RPMI8226 (cell line): ENCODE measurements at places on chromosomes 2 and 18.

DNA sequence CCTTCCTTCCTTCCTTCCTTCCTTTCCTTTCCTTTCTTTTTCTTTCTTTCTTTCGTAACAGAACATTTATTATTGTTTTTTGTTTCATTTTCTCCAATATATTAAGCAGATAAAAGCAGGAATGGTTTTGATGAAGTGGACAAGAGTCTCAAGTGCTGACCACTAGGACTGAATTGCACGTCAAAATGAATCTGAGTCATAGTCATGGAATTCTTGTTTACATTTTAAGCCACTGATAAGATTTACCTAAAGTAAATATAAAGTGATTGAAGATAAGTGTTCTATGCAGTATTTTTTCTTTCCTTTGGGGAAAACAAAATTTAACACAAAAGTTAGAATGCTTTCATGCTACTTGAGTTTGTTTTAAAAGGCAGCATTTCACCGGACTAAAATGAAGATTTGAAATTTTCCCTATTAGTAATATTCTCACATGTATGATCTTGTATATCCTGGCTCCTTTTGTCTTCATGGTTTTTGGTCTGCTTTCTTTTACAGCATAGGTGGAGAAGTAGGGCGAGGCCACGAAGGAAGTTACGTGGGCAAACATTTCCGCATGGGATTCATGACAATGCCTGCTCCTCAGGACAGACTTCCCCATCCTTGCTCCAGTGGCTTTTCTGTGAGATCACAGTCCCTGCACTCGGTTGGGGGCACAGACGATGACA, 113.5 kb downstream of the NYAP2 start:
- DNase-seq: no peak

GRCh38 chr2:139492131-139492680, 712.0 kb upstream of the NXPH2 start:
- no peak for DNase-seq

DNA sequence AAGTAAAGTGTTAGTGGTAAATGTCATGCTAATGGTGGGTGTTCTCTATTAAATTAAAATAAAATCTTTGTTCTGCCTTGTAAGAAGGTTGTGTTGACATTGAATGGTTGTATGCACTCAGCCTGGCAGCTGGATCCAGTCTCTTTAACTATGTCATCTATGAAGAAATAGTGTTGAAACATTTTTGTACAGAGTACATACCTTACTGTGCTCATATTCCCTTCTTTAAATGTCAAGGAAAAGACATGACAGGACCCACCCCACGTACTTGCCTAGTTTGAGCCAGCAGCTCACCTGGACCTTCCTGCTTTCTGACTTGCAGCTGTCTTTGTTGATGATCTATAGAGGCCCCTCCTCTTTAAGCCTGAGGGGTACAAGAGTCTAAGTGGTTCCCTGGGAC, 85.6 kb upstream of the ST3GAL5 start:
- DNase-seq: no peak

DNA sequence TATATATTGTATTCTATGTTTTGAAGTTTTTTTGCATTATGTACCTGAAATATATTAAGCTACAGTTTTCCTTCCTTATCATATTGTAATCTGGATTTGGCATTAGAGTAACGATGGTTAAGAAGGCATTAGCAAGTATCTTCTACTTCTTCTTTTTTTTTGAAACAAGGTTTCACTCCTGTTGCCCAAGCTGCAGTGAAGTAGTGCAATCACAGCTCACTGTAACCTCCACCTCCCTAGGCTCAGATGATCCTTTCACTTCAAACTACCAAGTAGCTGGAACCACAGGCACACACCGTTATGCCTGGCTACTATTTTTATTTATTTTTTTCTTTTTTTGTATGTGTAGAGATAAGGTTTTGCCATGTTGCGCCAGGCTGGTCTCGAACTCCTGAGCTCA, 201.1 kb downstream of the ZNF804A start:
- DNase-seq: no peak

DNA sequence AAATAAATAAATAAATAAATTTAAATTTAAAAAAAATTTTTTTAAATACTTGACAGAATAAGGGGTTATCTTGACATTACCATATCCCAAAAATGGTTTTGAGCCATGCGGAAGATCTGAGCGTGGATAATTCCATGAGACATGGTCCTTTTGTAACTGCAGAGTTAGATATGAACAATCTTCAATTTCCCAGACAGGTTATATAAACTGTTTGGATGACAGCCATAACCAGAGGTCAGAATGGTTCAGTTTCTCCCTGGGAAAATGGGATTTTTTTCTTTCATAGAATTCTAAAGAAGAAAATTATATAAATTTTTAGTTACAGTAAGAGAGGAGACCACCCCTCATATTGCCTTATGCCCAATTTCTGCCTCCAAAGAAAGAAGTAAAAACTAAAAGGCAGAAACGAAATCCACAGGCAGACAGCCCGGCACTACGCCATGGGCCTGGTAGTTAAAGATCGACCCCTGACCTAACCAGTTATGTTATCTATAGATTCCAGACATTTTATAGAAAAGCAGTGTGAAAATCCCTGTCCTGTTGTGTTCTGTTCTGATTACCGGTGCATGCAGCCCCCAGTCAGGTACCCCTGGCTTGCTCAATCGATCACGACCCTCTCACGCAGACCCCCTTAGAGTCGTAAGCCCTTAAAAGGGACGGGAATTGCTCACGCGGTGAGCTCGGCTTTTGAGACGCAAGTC, 3.0 kb downstream of the GALM start:
- no peak for DNase-seq

- DNase-seq: peak; percentile 69
Measured at GRCh38 chr2:161250864-161251436, 57.3 kb upstream of the PSMD14 start.

DNA sequence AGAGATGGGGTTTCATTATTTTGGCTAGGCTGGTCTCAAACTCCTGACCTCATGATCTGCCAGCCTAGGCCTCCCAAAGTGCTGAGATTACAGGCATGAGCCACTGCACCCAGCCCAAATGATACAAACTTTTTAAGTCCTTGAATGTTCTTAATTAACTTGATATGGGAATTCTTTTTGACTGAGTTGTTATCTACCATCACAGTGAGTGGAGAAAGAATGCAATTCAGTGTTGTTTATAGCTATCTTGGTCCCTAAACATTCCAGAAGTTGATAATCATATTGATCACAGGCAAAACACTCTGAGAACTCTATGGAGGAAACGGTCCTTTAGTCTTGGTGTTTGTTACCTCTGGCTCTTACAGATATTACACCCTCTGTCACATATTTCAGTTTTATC, 1072.5 kb downstream of the SUCLG1 start:
- no peak for DNase-seq

DNA sequence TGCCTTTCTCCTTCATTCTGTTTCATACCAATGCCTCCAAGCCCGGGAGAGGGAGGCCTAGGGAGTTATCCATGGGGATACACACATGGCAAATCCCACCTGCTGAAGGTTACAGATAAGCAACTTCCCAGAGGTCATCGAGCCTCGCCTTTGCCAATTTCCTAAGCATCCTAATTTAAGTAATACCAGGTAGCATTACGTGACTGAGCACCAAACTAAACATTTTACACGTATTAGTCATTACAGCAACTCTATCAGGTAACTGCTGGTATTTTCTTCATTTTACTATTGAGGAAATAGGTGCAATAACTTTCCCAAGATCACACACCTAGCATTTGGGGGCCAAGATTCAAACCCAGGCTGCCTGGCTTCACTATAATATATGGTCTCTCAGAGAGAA, 30.1 kb upstream of the BZW1 start:
- no peak for DNase-seq

GRCh38 chr18:3015204-3015592, 2.3 kb upstream of the LPIN2 start:
- no peak for DNase-seq

- no peak for DNase-seq
Measured at GRCh38 chr2:88351249-88351601, 101.3 kb downstream of the FOXI3 start.

- no peak for DNase-seq
Measured at GRCh38 chr18:58669731-58670378, 1.4 kb upstream of the MALT1 start.

- DNase-seq: no peak
Measured at GRCh38 chr2:28321426-28321825, 71.2 kb upstream of the FOSL2 start.

DNA sequence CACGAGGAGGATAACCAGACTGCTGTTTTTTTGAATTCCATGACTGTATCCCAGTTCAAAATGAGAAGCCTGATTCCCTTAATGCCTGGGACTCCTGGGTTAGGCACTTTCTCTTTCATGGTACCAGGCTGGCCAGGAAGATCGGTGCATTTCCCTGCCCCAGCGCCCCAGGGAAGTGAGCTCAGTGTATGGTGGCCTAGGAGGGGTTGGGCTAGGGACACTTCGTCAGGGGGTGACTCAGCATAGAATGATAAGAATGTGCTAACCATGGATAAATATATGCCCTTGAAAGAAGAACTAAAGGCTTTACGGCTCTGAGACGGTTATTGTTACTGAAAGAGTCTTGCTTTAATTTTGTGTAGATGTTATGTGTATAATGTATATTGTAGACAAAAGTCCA, 27.5 kb upstream of the FAM237A start:
- no peak for DNase-seq

DNA sequence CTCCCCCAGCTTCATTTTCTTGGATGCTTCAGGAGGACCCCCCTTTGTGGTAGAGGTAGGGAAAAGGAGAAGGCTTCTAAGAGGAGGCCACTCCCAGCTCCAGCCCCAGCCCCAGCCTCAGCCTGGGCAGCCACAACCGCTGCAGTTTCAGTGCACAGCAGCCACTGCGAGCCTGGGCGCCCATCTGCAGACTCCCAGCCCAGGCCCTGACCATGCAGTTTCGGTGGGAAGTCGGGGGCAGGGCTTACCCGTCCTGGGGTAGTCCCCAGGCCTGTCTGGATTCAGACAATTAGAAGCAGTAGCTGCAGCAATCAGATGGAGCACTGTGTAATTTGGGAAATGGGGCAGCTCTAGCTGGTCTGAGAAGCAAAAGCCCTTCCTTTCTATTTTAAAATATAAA, 28.6 kb downstream of the ITM2C start:
- DNase-seq: peak; percentile 91

DNA sequence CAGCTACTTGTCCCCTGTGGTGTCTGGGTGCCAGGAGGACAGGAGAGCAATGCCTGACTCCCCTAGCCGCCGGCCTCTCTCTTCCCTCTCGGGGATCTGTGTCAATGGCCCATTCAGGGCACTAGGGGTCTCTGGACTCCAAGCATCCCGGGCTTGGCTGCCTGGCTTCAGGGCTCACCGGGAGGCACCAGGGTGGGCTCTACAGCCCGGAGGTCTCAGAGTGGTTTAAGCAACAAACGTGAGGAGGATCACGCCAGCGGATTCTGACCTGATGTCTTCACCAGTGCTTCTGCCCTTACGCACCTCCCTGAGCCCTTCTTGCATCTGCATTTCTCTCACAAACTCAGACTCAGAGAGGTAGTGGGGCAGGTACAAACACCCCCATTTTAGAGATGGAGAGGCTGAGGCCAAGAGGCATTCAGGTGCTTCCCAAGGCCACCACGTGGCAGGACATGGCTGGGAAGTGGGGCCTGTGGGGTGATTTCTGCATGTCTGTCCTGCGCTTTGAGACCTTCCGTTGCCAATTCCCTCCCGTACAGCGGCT, 243.0 kb downstream of the CELF4 start:
- DNase-seq: peak; percentile 46

GRCh38 chr2:16113568-16113967, 173.2 kb downstream of the MYCN start:
- no peak for DNase-seq

- no peak for DNase-seq
Measured at GRCh38 chr2:28624436-28624792, 127.2 kb upstream of the PPP1CB start.

GRCh38 chr2:152171718-152172117, 3.8 kb downstream of the STAM2 start:
- no peak for DNase-seq

DNA sequence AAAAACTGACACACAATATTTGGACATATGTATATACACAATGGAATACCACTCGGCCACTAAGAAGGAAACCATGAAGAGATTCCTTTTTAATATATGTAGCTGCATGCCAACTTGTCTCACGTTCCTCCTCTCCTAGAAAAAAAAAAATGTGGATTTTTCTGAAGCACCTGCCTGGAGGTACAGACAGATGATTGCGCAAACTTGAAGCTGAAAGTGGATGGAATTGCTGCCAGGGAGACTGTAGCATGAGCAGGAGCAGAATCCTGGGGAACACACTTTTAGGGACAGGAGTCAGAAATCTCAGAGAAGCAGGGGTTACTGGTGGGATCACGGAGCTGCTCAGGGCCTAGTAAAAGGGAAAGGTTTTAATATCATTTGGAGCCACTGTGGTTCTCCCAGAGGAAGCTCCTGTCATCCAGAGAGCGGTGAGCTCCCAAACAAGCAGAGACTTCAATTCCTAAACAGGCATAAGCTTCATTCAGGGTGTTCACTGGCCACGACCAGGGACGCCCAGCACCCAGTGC, 640 bp upstream of the SPR start:
- no peak for DNase-seq
